ENCODE measurements at places on chromosomes 11 and 22.

DNA sequence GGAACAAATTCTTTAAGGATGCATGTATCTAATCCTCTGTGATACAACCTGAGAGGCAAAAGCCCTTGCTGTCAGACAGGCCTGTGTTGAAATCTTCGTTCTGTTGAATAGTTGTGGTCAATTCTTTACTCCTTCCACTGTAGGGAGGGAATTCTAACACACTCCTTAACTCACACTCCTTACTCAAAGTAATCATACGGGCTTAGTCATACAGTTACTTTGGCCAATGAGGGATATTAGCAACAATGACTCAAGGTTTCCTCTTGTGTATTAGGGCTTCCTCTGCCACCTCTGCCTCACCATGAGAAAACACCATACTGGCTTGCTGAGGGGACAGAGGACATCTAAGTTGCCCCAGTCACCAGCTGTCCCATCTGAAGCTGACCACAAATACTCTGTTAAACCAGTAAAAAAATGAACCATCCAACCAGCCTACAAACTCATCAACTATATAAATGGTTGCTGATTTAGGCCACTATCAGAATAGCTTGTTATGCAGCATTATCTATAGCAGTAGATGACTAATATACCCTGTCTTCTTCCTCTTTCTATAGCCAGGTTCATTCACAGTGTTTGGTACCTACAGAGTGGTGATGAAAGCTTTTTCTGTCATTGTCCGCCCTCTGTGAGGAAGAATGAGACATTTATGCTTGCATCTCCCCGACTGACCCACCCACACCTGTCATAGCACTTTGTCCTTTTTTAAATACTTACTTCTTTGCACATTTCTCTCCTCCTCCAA, 322.8 kb upstream of the SYN3 start:
- DNase-seq = no peak

DNA sequence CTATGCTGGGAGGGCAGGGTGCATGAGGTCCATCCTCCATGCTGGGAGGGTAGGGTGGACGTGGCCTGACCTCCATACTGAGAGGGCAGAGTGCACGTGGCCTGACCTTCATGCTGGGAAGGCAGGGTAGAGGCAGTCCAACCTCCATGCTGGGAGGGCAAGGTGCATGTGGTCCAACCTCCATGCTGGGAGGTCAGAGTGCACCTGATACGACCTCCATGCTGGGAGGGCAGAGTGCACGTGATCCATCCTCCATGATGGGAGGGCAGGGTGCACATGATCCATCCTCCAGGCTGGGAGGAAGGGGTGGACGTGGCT, 622.2 kb downstream of the BRD1 start:
- DNase-seq = no peak

DNA sequence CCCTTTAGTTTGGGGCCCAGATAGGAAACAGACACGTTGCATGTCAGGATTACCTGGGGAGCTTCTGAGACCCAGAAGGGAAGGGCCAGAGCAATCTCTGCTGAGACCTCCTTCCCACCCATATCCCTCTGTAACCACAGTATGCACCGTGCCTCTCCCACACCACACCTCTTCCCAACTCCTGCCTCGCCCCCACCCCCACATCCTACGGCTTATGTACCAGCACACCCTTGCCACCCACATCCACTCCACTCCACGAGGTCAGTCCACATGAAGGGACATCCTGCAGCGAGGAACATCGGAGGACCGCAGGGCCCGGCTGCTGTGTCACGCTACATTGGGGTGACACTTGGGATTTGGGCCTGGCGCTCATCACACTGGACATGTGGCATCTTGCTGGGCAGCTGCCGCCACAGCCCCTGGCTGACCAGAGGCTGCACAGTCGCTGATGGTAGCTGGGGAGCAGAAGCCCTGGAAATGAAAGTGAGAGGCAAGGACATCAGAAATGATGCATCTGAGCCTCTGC, 118.3 kb upstream of the LMO1 start:
- DNase-seq = no peak

GRCh38 chr22:19079691-19080090, 42.5 kb downstream of the DGCR2 start:
- no peak for DNase-seq

GRCh38 chr22:16783453-16783852, 41.8 kb downstream of the XKR3 start:
- DNase-seq = no peak

GRCh38 chr11:104843150-104843836, 55.0 kb downstream of the CASP12 start:
- DNase-seq = no peak

DNA sequence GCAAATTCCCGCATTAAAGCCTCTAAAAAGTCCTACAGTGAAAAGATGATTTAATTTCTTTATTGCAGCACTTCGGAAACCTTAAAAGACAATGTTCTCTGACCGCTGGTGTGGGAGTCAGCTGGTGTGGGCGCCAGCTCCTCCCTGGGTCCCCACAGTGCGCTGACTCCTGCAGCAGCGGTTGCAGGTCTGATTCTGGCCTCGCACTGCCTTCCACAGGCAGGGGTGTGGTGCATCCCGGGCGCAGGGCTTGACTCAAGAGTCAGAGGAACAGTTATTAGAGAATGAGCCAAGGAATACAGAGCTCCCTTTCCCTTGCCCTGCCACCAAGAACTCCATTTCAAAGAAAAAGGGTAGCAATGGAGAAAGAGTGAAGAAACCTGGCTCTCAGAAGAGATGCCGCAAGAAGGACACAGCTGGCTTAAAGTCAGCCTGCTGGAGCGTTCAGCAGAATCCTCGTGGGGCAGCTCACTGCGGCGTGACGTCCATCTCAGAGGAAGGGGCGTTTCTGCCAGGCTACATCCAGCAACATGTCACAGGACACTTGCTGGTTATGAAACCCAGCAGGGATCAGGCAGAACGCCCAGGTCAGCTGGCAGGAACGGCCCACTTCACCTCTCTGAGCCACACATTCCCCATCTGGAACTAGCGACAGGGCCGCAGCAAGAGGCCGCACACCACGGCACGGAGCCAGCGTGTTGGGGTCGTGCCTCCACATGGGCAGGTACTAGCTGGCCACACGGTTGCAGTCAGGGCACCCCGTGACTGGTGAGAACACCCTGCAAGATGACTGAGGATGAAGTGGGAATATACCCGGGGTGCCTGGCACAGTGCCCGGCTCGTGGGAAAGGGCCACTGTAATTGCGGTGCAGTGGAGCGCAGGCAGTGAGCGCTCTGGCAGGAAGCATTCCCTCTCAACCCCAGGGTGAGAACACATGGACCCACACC, 18.1 kb upstream of the EFCAB6 start:
- DNase-seq = no peak

- DNase-seq = no peak
These were observed 22.4 kb upstream of the ARFGAP3 start for GRCh38 chr22:42879371-42880021.

DNA sequence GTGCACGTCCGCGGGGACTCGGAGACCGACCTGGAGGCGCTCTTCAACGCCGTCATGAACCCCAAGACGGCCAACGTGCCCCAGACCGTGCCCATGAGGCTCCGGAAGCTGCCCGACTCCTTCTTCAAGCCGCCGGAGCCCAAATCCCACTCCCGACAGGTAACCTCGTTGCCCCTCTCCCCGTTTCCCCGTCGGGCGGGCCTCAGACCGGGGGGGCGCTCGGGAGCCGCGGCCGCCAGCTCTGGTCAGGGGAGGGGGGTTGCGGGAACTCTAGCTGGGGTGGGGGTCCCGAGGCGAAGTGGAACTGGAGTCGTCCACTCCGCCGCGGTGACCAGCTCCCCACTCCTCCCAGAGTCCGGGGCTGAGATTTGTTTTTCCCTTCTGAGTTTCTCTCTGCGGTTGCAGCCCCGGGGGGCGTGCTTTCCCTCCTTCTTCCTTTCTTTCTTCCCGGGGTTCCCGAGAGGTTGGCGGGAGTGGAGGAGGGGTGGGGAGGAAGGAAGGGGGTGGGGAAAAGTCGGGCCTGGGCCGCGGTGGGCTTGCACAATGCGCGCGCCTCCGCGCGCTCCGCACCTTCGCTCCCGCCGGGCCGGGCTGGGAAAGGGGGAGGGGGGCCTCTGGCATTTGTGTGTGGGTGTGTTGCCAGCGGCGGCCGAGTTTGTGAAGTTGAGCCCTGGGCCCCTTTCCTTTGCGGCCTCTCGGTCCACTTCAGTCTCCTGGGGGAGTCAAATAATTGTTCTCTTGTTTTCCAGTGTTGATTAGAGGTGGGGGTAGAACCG, 952 bp downstream of the YAP1 start:
- DNase-seq = peak; percentile 12

DNA sequence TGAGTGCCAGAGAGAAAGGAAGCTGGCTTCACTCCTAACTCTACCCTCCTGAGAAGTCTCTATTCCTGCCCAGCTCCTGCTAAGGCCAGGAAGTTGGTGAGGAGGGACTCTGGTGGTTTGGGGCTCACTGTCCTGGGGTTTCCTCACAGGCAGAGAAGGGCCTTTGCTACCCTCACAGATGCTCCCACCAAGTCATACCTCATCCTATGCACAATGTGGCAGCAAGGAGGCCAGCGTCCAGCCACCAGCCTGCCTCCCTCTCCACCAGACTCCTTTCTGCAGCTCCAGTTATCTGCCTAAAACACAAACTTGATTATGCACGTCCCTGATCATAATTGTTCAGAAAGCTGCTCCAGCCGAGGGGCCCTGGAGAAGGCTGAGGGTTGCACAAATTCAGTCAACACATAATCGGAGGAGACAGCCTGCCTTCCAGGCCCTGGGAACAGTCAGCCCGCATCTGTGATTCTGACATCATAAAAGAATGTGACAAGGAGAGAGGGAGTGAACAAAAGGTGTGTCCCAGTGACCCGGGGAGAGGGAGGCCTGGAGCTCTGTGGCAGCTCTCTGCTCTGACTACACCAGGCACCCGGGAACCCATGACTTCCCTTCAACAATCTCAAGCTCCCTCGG, 28.8 kb downstream of the DKK3 start:
- no peak for DNase-seq

GRCh38 chr22:39148727-39149535, 3.5 kb downstream of the CBX7 start:
- DNase-seq = peak; percentile 73

DNA sequence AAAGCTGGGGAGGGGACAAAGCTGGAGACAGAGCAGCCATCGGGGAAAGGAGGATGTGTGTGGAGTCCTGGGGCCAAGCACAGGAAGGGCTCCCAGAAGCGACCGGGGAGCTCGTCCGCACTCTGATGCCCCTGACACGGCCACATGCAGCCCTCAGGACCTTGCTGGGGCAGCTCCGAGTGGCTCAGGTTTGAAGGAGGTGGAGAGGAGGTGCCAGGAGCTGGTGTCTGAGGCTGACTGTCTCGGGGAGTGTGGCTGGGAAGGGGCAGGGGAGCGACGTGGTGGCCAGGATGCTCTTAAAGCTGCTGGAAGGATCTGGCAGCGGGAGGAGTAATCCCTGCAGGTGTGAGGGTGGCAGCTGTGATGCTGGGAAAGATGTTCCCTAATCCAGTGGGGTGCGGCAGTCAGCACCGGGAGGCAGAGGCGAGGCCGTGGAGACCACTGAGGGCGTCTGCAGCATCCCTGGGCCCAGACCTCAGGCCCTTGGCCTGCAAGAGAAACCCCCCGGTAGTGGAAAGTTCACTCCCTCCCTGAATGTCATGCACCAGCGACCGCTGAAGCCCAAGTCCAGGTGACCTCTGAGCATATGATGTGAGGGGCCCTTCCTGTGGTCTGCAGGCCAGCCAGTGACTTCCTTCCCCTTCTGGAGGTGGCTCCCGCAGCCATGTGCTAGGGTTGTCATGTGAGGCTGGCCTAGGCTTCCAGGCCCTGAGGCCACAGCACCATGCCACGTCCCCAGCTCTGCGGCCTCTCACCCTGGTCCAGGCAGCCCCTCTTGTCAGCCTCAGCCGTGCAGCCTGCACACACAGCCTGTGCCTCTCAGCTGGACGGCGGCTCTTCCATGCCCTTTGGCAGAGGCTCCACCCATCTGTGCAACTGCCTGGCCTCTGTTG, 17.2 kb upstream of the CTSD start:
- no peak for DNase-seq

- DNase-seq = no peak
These were observed 103.6 kb upstream of the HSD17B12 start for GRCh38 chr11:43576803-43577521.

Data from CD4-positive, alpha-beta T cell treated with Interleukin-6 for 4 hours (primary cell).